ENCODE measurements at places on chromosomes 2 and 18.

GRCh38 chr2:210667711-210668110 is 111.3 kb downstream of the CPS1 start:
- DNase-seq, result no peak

GRCh38 chr2:28283861-28284260 is 108.8 kb upstream of the FOSL2 start:
- no peak for DNase-seq

GRCh38 chr2:205680067-205680466 is 2.2 kb upstream of the NRP2 start:
- no peak for DNase-seq

DNA sequence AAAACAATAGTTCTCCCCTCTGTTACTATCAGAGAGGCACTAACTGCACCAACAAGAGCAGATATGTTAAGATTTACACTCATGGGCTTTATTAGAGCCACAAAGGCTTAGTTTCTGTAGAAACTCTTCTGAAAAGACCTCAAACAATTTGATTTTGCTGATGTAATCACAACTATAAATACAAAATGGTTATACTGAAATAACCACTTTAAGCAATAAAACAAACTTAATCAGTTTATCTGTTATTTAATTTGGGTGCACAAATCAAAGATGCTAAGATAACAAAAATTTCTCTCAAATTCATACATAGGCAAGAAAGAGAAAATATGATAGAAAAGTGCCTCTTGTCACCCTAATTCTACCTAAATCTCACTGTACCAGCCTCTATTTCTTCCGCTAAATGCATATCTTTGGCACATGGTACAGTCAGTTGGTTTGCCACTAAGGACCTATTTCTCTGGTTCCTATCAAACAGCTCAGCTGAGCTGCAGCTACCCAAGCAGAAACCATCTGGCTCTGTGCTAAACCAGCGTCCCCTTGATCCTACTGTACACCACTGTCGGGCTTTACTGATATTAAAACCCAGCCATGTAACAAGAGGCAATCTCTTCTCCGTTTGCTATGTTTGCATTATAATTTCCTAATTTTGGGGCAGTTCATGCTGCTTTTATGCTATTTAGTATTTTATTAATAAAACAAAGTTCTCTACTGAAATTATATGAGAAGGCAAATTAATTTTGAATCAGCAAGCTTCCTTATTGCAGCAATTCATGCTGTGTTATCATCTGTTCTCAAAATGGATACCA is 60.1 kb downstream of the CWC22 start:
- DNase-seq, result no peak

- DNase-seq, result no peak
Observed at GRCh38 chr2:19899985-19900930, 1.5 kb downstream of the TTC32 start.

DNA sequence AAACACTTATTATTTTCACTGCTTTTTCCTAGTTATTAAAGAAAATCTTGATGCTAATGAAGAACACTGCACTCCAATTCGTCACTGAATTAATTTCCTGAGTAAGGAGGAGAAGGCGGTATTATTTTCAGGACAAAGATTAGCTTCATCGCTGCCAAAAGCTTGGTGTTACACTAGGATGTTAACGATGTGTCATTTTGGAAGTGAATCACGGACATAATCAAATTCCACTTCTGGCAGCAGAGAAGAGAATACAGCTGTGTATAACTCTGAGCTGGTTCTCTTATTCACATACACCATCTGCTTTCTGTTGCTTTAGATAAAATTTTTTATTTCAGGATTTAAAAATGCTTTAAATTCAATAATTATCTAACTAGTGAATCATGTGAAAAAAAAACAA is 74.1 kb downstream of the SCG2 start:
- DNase-seq, result no peak

DNA sequence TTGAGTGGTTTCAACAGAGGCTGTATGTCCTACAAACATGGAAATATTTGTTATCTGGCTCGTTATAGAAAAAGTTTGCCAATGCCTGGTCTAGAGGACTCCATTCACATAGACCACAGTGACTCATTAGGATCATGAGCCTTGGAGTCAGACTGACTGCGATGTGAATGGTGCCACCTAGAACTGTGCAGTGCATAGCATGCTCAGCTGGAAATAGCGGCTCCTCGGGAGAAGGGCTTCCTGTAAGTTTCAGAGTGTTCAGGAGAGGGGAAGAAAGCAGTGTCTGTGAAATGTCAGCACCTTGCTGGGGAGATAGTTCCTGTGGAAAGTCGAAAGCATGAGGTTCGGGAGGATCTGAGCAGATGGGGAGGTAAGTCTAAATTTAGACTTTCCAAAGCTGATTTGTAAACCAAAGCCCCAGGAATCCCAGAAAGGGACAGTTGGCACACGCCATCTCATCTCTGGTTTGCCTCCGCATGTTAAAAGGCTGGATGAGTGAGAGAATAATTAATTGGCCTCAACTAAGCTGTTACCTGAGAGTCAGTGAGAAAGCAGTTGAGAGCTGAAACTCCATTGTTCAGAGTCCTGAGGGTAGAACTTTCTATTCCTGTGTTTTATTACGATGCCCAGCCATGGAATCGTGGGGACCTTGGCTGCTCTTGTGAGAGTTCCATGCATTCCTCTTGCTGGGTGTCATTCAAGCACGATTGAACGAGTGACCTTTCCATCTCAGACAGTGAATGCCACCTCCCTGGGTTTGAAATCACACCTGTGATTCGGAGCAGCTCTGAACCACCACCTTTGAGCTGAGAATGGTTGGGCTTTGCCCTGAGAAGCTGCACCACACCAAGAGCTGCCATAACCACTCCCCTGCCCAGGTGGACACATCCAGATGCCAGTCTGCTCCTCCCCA is 99.5 kb downstream of the MAPK4 start:
- no peak for DNase-seq

DNA sequence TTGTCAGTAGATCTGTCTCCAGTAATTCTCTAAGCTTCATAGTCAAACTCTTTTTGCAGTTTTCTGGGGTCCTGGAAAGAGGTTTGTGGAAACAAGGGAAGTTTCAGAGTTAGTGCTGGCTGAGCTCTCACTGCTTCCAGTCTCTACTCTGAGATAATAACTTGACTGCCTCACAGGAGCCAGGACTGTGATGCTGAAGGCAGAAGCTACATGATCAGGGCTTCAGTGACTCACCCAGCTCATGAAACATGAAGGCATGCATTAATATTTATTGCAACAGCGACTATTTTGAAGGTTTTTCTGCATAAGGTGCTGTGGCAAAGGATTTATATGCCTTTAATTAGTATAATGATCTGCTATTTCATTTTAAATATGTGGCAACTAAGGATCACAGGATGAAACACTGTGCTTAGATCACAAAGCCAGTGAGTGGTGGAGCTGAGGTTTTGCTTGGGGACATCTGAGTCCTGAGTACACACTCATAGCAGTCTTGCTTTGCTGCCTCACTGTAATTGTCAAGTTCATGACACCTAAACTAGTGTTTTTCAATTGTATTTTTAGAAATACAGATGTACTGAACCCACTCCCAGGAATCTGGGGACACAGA is 448.4 kb upstream of the GCFC2 start:
- no peak for DNase-seq

GRCh38 chr2:168500516-168500915 is 44.4 kb downstream of the CERS6 start:
- DNase-seq, result no peak

GRCh38 chr18:9708057-9708433 is at the start of gene RAB31:
TSS of gene RAB31 (plus strand) at chr18:9708301. CDS start at chr18:9708406, 105 bp downstream.
- DNase-seq, result peak; percentile 64

Measured in anterior cingulate cortex (tissue), 58 donors.